ENCODE measurements at places on chromosomes 3 and 15.
A peak's percentile ranks its signal among the peaks of the same experiment; 100 is the strongest.

DNA sequence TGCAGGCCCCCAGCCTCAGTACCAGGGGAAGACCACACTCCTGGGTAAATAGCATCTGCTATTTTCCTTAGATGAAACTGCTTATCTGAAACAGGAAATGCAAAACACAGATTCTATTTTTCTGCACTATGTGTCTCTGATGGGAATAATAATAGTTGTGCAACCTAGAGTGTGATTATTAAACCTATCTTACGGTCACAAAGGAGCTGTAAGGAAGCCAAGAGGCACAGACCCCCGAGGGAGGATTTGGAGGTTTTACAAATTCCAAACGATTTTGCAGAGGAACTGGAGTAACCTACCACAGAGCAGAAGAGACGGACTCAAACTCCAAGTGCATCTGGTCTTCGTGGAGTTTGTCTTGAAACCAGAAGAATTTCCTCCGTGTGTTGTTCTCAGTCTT lies 14.1 kb upstream of the APOD start:
- no peak for DNase-seq

GRCh38 chr3:42803414-42804105 lies 730 bp downstream of the HIGD1A start:
- DNase-seq, result peak; percentile 69

DNA sequence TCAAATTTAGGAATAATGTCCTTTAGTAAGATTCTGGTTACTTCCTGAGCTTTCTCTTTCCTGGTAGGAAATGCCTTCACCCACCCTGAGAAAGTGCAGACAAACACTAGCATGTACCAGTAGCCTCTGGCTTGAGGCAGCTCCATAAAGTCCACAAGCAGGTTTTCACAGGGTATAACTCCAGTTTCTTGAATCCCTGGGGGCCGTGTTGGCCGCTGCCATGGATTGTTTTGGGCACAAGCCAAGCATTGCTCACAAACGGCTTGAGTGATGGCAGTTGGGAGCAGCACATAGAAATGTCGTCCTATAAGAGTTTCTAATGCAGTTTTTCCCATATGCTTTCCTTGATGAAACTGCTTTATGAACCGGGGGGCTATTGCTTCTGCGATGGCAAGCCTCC lies 164.1 kb downstream of the STXBP5L start:
- no peak for DNase-seq

- DNase-seq, result peak; percentile 80
Observed at GRCh38 chr15:99104788-99105513, at the start of gene SYNM. Gene SYNM (plus strand): TSS chr15:99105080. CDS start chr15:99105200, 120 bp downstream.

- no peak for DNase-seq
Observed at GRCh38 chr3:64121750-64122311, 98.5 kb upstream of the PSMD6 start.

GRCh38 chr3:131731709-131732108 lies 228.9 kb upstream of the MRPL3 start:
- DNase-seq, result no peak

DNA sequence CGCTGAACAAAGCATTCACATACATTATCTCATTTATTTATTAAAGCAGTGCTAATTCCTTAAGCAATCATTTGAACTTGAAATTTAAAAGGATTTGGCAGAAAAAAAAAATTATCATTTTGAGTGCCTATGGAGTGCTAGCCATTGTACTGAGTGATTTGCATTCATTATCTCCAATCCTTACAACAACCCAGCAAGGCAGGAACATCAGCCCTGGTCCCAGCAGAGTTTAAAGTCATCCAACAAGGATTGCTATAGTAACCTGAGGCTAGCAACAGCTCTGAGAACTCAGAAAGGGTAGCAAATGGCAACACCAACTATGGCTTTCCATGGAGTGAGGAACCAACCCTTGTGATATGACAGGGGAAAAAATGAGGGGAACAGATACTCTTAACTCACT lies 237.6 kb upstream of the SETMAR start:
- no peak for DNase-seq

- no peak for DNase-seq
Observed at GRCh38 chr15:69592954-69593353, 140.3 kb downstream of the RPLP1 start.

- DNase-seq, result no peak
Observed at GRCh38 chr3:178202194-178202593, 334.0 kb upstream of the KCNMB2 start.

GRCh38 chr3:128551867-128552266 lies 58.9 kb upstream of the GATA2 start:
- DNase-seq, result no peak

GRCh38 chr3:43197181-43197580 lies 89.2 kb upstream of the SNRK start:
- DNase-seq, result no peak

DNA sequence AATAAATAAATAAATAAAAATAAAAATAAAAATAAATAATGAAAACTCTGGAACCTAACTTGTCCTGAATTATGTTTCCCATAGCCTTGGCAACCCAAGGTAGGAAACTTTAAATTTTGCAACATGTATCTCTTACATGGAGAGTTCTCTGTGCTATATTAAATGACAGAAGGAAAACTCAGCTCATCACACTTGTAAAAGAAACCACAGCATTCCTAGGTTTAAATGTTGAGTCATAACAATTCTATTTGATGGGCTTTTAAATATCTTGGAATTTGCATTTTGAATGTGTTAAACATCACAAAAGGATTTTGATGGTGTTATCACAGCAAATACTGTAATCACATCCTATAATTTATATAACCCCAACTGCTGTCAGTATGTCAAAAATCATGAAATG lies 144.2 kb downstream of the LRTM1 start:
- no peak for DNase-seq

DNA sequence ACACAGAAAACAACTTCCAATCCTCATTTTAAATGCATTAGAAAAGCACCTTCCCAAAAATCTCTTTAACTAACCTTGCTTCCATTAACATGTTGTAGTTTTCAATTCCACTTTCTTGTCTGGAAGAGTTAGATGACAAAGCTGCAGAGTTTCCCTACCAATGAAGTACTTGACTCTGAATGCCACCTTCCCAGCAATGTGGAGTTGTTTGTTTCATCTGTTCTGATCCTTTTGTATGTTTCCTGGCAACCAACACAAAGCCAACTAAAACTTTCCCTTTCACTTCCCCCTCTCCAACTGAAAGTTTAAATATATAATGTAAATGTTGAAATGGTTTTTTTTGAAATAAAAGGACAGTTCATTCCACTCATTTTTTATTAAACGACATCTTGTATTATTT lies at the start of gene WDR49:
Gene WDR49 (minus strand): TSS at position 183 of the 400 bp plus-strand sequence. CDS start 517 bp downstream, outside the sequence.
- no peak for DNase-seq

DNA sequence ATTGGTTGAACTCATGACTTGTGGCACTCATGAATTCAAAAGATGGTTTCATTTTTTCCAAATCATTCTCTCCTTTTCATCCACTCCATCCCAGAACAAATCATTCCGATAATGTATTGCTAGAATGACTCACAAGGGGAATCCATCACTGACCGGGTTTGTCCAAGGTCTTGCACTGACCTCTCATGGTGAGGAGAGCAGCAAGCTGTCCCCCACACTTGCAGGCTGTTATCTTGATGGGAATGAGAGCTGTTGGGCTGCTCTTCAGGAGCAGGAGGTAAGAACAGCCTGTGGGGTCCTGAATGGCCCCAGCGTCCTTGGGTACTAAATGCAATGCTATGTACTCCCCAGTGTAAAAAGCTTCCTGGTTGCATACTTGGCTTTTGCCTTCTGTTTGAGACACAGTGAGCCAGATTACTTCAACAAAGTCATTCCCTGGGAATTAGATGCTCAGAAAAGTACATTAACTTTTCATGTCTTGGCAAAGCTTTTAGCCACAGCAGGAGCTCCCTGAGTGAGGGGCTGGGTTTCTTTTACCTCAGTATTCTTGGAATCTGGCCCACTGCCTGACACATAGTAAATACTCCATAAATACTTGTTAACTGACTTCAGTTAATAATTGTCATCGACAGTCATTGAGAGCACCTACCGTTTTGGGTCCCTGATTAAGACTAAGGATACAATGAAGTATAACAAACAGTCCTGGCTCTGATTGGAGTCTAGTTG lies 24.1 kb downstream of the CCNL1 start:
- DNase-seq, result no peak

DNA sequence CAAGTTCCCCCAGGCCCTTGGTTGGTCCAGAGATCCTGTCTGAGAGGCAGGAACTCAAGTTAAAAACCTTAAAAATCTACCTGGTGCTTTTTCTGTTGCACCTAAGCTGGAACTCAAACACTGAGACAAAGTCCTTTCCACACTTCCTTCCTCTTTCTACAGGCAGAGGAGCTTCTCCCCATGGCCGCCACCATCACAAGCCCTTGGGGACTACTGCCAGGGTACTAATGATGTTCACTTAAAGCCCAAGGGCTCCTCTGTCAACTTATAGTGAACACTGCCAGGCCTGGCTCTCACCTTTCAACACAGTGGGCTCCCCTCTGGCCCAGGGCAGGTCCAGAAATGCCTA lies 26.0 kb downstream of the TM4SF18 start:
- no peak for DNase-seq

DNA sequence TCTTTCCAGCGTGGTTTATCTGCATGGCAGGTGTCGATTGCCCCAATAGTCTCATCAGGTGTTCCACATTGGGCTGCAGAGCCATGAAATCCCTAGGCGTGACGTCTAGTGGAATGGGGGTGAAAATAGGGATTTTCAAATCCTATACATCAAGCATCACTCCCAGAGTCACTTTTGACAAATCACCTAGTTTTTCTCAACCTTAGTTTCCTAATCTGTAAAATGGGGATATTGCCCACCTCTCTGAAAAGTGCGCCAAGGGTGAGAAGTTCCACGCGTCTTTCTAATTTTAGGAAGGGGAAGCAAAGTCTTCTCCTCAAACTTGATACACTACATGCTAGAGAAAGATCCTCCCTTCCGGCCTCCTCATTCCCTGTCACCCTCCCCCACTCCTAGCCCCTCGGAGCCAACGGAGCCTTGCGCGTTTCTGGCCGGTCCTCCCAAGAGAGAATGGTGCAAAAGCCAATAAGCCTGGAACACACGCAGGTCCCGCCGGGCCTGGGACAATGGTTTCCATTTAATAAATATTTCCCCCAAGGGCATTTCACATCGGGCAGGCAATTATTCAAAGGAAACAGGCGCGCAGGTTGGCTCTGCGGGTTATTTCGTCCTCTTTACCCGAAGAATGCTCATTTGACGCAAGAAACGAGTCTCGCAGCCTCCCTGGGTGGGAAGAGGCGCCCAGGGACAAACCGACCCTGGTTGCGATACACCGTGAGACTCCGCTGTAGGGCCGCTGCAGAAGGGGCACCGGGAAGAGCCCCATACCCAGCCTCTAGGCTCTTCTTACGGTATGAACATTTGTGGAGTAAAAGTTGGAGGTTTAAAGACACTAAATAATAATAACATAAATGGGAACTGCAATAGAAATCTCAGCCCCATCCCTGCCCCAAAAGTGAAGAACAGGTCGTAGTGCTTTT lies 1.2 kb upstream of the SOX14 start:
- no peak for DNase-seq

DNA sequence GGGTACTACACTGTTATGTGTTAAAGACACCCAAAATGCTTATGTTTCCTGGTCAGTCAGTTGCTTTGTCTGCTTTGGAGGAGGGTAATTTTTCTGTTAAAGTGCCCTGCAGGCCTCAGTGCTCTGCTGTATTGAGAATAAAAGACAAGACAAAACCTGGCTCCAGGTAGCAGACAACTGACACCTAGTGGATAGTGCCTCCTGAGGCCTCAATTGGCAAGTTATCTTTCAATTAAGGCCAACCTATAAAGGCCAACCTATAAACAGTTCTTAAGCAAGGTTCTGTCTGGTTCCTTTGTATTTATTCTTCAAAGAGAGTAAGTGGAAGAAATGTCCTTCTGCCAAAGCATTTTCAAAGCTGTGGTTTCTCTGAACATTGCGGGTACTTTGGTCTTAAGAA lies 773.8 kb downstream of the MECOM start:
- no peak for DNase-seq

DNA sequence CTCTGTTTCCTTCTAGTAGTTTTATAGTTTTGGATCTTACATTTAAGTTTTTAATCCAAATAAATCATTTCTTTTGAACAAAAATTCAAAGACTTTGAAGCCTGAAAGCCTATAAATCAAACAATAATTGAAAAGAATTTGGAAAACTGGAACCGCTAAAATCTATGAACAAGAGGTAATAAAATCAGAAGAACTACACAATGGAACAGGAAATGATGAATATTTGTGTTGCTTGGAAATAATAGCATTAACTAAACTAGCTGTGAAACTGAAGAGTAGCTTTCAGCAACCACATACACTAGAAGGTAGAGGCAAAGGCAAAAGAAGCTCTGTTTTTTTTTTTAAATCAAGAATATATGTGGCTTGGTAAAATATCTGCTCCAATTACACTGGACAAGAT lies 147.9 kb upstream of the ABI3BP start:
- DNase-seq, result no peak

DNA sequence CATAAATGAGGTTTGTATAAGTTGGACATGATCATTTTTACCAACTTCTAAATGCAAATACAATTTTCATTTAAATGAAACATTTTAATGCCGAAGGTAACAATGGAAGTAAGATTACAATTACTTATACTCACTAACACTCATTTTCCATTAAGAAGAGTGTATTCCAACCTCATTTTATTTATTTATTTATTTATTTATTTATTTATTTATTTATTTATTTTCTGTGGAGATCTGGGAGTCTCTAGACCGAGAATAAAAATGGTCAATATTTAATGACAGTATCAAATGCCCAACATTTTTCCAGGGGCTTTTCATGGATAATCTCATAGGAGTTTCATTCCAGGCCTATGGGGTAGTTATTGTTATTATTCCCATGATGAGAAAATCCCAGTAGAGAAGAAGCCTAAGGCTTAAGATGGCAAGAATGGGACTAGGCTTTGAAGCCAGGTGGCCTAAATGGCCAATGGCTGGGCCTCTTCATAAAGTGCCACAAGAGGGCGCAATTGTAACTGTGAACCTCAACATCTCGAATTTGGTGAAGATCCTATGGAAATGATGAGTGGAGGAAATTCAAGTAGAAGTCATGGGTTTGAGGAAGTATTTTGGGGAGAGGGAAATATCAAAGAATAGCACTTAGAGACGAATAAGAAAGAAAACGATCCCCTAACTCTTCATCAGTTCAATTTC lies 21.3 kb downstream of the VGLL3 start:
- DNase-seq, result no peak

DNA sequence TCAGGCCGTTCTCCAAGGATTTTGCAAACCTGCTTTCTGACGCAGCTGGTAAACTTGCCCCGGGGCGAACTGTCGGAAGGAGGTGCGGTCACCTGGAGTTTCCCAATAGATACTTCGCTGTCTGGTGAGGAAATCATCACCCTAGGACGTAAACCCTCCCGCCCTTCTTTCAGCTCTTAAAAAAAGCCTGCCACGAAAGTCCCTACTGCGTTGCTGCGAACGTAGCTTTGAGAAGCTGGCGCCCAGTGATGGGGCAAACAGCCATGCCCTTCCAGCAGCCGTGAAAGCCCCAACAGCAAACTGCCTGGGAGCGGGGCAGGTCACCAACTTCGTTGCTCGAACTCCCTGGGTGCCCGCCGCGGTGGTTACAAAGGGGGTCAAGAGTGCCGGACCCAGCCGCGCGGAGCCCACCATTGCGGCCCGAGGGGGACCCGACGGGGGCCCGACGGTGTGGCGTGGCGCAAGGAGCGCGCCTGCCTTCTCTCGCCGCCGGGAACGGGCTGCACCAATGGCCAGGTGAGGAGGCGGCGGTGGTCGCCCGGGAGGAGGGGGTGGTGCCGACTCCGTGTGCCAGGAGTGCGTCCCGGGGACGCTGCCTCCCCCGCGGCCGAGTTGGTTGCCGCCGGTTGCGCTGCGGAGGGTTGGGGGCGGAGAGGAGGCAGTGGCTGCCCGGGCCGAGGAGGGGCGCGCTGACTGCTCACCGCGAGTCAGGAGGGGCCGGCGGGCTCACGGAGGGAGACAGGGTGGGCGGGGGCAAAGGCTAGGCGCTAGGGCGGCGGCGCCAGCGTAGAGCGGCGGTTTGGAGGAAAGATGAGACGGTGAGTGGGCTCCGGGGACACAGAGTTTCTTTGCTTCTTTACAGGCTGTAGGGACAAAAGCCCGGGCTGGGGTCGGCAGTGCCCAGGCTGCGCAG lies at the start of gene PHLDB2:
Gene PHLDB2 (plus strand): TSS at position 205 of the 913 bp plus-strand sequence. CDS start 24,813 bp downstream, outside the sequence.
- peak; percentile 59 for DNase-seq

Data from left lobe of liver (tissue), 2 donors.